Lower lobe of right lung (tissue), 2 donors: ENCODE measurements at places on chromosomes 6 and 20.
A peak's percentile ranks its signal among the peaks of the same experiment; 100 is the strongest.

GRCh38 chr6:139290787-139291311 is 949 bp downstream of the TXLNB start:
- no peak for DNase-seq

DNA sequence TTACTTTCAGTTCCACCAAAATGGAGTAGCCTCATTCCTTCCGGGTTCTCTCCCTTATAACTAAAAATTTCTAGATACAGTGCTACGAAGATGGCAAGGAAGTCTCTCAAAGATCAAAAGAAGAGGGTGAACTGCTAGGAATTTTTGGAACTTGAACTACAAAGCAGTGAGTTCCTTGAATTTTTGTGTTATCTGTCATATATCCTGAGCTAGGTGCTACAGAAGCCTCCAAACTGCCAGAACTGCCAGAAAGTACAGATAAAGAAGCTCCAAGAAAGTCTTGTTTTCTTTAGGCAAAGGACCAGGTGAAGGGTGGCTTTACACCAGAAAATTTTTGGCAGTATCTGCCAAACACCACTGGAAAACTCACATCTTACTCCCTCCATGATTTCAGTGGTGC is 218.8 kb upstream of the FLRT3 start:
- DNase-seq = no peak

GRCh38 chr20:50762435-50763220 is 31.2 kb downstream of the PARD6B start:
- peak; percentile 60 for DNase-seq

DNA sequence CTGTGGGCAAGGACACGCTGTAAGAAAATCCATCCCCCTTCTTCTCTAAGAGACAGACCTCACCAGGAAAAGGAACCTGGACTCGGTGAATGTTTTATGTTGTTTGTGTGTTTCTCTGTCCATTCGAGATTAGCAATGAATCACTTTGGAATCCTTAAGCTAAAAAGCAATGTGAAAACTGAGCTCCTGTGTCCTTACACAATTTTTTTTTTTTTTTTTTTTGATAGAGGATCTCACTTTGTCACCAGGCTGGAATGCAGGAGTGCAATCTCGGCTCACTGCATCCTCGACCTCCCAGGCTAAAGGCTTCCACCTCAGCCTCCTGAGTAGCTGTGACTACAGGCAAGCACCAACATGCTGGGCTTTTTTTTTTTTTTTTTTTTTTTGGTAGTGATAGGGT is 32.1 kb downstream of the BFSP1 start:
- no peak for DNase-seq

GRCh38 chr20:44040202-44040915 is 125.7 kb downstream of the TOX2 start:
- no peak for DNase-seq

GRCh38 chr6:47254906-47255305 is 54.8 kb downstream of the TNFRSF21 start:
- no peak for DNase-seq

- DNase-seq = no peak
Observed at GRCh38 chr20:63664861-63665594, 6.9 kb downstream of the RTEL1 start.

GRCh38 chr6:100335991-100336390 is 128.7 kb downstream of the SIM1 start:
- DNase-seq = no peak

- no peak for DNase-seq
Observed at GRCh38 chr6:87066449-87067333, 28.2 kb downstream of the CGA start.

- no peak for DNase-seq
Observed at GRCh38 chr20:48181261-48181935, 396.1 kb upstream of the SULF2 start.

DNA sequence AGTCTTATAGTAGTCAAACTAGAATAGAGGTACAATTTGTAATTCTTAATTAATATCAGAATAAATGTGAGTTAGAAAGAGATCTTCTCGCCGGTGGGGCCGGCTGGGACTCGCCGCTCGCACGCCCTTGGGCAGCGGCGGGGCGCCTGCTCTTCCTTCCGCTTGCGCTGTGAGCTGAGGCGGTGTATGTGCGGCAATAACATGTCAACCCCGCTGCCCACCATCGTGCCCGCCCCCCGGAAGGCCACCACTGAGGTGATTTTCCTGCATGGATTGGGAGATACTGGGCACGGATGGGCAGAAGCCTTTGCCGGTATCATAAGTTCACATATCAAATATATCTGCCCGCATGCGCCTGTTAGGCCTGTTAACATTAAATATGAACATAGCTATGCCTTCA is 123.7 kb upstream of the OGFRL1 start:
- no peak for DNase-seq

GRCh38 chr6:169785566-169785965 is 34.1 kb downstream of the ERMARD start:
- DNase-seq = no peak

- DNase-seq = no peak
Observed at GRCh38 chr6:39330057-39330456, 7.6 kb upstream of the KCNK16 start.

GRCh38 chr6:34248198-34248726 is 544 bp downstream of the SMIM29 start:
- DNase-seq = peak; percentile 83

- no peak for DNase-seq
Observed at GRCh38 chr20:32945710-32946221, 58.5 kb downstream of the SUN5 start.

- no peak for DNase-seq
Observed at GRCh38 chr6:27148404-27148795, 99.1 kb upstream of the PRSS16 start.

GRCh38 chr6:136435101-136435500 is 115.1 kb downstream of the MAP7 start:
- DNase-seq = no peak

DNA sequence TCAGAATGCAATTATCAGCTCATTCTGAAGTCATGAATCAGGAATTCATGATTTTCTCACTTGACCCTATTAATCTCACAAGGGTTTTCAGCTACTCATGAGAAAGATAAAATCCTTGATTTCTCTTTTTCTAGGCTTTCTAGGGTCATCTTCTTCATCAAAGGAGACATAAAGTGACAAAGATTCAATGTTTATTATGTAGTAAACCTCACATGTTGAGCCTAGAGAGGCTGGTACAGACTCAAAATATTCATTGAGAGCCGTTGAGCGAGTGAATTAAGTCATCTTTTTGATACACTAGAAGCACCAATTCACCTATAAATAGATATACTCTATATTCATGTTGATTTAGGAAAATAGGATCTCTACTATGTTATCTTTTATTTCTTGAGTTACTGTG is 104.8 kb upstream of the TRAF3IP2 start:
- DNase-seq = no peak

DNA sequence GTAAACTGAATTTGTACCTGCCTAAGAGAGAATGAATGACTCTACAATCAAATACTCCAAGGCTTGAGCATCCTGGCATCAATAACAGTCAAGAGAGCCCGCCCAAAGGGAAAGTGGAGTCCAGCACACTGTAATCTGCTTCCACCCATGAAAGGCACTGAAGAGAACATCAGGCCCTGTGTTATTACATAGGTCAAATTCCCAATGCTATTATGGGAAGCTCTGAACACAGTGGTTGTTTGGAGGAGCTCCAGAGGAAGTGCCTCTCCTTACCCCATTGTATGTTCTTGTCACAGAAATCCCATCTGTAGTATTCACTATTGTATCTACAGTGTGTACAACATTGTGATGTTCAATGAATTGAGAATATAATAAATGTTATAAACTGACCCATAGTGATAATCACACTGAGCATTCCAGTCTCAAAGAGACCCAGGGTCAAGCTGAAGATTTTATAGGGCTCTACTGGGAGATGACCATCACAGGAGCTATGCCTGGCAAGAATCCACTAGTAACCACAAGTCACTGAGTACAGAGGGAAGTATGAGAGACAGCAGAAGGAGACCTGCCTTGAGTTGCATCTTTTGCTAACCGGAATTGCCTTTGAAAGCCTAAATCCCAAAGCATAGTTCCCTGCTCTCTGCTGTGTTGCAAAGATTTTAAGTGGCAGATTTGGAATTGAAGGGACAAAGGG is 446.7 kb downstream of the GJA1 start:
- no peak for DNase-seq

DNA sequence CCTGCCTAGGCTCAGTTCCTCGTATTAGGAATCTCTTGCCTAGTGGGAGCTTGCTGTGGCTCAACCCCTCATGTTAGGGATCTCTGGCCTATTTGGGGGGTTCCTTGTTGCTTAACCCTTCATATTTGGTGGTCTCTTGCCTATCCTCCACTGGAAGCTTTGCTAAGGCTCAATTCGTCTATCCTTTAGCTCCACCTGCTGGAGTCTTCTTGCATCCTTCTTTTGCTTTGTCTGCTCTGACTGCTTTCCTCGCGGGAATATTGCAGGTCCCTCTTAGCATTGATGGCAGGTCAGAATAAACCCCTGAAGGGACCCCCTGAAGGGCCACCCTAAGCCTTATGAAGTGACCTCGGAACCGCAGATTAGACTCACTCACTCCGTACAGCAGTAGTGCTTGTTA is 203.0 kb upstream of the TBX18 start:
- DNase-seq = no peak

GRCh38 chr6:149913085-149913484 is 9.8 kb downstream of the RAET1G start:
- DNase-seq = no peak

- DNase-seq = peak; percentile 24
Observed at GRCh38 chr20:63125838-63126601, 89.9 kb downstream of the YTHDF1 start.

DNA sequence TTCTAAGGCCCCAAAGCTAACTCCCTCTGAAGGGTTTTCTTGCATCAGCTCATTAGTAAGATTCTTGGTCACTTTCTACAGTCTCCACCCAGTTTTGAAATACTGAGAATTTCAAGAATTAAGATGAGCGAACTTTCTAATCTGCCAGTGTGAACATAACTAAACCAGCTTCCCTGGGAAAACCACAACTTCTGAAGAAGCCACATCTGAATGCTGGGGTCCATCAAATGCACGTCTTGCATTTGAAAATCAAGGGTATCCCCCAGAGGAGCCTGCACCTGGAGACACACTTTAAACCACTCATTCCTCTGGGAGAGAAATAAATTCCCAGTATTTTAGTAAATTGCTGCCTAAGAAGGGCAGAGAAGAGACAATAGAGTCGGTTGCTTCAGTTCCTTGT is 292.1 kb upstream of the CDH4 start:
- DNase-seq = no peak

DNA sequence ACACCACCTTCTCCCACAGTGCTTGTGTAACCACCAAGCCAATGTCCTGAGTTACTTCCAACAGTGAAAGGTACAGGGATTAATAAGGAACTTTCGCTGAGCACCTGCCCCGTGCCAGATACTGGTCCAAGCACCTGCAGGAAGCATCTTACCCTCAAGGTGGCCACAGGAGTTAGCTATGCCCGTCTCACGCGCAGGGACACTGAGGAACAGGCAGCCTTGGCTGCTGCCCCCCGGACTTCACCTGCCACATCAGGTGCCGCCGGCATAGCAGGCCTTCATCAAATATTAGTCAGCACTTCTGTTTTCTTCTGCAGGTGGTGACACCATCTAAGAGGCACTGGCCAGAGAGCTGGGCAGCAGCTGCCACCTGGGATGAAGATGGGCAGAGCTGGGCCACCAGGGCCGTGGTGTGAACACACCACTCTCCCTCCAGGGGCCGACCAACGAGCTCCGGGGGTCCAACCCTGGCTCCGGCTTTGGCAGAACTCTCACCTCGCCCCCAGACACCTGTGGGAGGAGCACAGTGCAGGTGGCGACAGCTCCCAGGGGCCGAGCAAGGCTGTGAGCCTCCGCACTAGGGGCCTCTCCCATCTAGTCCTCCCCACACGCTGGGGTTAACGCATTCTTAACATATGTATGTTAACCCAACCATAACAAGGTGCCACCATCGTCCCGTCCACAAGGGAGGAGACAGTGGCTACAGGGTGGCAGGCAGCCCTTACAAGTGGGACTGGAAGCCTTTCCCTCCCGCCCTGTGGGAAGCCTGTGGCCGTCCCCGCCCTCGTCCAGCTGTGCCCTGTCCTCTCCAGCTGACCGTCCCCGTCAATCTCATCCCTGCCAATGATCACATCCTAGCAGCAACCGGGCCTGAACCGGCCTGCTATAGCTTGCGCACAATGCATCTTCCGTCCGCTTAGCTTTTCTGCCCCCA is 2.9 kb upstream of the PPDPF start:
- DNase-seq = peak; percentile 41

GRCh38 chr6:37005827-37006567 is 542 bp downstream of the FGD2 start:
- DNase-seq = no peak

GRCh38 chr6:130882370-130882769 is 55.2 kb downstream of the SMLR1 start:
- no peak for DNase-seq

GRCh38 chr20:3479025-3479424 is 8.2 kb downstream of the ATRN start:
- DNase-seq = no peak

- peak; percentile 31 for DNase-seq
Observed at GRCh38 chr20:61744691-61745396, 320.8 kb downstream of the TAF4 start.

DNA sequence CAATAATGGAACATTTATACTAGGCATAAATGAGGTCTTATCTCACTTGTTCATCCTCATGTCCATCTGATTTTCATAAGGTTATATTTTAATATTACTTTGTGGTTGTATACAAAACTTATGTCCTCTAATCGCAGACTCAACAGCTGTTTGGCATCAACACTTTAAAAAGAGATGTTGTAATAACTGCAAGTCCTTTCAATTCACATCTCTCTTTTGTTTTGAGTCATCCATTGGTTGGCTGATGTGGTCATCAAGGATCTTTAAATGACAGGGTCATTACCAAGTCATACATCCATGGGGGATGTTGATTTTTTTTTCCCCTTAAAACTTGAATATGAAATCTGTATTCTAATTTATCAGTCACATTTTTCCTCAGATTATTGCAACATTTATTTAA is 299.4 kb upstream of the NRSN1 start:
- no peak for DNase-seq
